NCI-H2029 (cell line): ENCODE measurements at places on chromosomes 3 and 15.

DNA sequence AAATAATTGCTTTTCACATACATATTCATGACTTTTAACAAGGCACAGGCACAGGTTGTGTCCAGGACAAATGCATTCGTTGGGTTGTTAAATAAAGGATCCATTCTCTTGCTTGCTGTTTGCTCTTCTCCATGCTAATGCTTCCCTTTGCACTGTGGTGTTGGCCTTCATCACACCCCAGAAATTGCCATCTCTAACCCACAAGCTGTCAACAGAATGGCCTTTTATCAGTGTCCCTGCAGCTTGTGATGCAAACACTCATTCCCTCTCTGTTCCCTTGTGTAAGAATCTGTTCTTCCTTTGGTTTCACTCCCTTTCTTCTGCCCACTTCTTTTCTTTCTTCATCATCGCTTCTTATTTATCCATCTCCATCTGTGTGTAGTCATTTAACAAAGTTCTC lies 72.2 kb downstream of the SLC7A14 start:
- no peak for DNase-seq

DNA sequence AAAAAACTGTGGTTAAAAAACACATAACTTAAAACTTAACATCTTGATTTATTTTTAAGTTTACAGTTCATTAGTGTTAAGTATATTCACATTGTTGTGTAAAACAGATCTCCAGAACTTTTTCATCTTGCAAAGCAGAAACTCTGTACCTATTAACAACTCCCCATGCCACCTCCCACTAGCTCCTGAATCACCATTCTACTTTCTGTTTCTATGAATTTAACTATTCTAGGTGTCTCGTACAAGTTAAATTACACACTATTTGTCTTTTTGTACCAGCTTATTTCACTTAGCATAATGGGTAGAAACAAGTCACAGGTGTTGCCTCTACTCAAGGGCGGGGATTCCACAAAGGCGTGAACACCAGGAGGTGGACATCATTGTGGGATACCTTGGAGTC lies 43.2 kb downstream of the CRTC3 start:
- DNase-seq: no peak

- no peak for DNase-seq
Measured at GRCh38 chr3:59422312-59422711, 372.5 kb upstream of the CFAP20DC start.

DNA sequence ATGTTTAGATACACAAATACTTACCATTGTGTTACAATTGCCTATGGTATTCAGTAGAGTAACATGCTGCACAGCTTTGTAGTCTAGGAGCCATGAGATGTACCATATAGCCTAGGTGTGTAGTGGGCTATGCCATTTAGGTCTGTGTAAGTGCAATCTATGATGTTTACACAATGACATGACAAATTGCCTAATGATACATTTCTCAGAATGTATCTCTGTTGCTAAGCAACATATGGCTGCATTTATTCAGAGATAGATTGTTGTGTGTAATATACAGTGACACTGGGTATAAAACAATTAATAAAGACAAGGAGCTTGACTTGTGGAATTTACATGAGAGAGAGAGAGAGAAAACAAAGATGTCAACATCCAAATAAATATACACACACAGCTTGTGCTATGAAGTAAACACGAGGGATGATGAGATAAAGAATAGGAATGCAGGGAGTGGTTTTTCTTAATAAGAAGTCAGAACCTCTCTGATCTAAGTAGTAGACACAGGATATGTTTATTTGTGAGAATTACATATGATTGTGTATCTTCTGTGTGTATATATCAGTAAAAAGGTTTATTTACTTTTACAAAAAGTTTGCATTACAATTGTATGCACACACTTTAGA lies 110.0 kb downstream of the KCNAB1 start:
- peak; percentile 7 for DNase-seq

- DNase-seq: no peak
Measured at GRCh38 chr3:50221411-50222168, 14.4 kb upstream of the GNAI2 start.

- DNase-seq: no peak
Measured at GRCh38 chr3:170128259-170128976, 53.1 kb downstream of the PHC3 start.

DNA sequence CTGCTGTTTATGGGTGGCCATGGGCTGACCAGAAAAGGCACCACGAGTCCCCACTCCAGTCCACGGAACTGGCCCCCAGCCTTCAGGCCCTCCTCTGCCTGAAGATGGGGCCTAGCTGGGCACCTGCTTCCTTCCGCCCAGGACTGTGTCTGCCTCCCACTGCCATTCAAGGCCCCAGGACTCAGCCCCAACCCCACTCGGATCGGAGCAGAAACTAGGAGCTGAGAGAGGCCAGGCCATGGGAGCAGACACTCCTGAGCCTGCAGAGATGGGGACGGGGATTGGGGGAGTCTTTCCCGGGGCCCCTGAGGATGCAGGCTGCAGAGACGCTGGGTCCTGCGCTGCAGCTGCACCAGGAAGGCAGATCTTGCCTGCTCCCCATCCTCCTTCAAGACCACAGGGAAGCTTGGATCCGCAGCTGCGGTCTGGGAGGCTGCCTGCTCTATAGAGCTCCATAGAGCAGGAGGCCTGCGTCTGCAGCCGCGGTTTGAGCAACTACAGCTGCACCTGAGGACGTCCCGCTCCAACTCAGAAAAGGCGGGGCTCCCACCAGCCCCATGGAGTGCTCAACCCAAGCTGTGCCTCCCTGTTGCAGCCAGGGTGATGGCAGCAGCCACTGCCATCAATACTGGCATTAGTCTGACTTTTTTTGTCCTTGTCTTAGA lies 383.9 kb upstream of the TMCO5A start:
- DNase-seq: no peak

DNA sequence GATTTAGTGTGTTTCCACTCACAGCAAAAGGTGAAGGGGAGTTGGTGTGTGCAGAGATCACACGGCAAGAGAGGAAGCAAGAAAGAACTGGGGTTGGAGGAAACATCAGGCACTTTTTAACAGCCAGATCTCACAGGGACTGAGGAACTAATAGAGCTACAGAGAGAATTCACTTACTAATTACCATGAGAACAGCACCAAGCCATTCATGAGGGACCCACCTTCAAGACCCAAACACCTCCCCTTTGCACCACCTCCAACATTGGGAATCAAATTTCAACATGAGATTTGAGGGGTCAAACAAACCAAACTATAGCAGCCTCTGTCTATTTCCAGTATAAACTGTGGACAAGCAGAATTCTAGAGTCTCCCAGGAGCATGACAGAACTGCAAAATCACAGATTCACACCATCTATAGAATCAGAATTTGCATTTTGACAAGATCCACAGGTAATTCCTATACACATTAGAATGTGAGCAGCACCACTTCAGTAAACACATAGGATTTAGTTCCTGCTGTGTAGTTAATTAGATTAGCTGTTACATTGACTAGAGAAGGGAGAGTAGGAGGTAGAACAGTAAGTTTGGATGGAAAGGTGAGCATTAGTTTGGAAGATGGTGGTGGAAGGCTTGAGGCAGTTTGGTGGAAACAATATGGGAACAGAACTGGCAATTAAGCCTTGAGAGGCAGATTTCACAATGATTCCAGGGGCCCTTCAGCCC lies 311.7 kb downstream of the NSUN3 start:
- DNase-seq: no peak

- no peak for DNase-seq
Measured at GRCh38 chr3:172437713-172438112, 10.5 kb downstream of the GHSR start.

DNA sequence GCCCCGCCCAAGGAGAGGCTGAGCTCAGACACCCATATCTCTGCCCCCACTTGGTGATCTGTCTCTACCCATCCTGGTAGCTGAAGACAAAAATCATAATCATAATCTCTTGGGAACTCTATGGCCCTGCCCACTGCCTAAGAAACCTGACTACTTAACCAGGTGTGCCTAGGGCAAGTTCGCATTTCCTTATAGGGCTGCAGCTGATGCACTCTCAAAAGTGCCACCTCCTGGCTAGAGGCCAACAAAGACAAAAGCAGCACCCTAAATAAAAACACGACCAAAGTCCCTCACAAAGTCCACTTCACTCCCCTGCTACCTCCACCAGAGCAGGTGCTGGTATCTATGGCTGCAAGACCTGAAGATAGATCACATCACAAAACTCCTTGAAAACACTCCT lies 250.4 kb upstream of the SLITRK3 start:
- DNase-seq: no peak

DNA sequence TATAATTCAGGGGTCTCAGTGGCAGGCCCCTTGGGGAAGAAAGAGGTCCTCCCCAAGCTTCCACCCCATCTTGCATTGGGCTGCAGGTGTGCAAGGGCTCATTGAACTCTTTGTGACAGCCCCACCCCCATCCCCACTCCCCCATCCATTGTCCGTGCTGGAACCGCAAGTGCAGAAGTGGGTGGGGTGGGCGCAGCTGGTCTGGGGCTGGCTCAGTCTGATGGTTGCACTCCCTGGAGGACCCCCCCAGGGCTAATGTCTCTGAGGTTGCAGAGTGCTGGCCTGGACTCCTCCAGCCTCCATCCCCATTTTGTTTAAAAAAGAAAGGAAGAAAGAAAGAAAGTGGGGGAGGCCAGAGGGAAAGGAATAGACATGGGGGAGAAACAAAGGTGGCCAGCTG lies 42.3 kb upstream of the ARL8B start:
- no peak for DNase-seq

DNA sequence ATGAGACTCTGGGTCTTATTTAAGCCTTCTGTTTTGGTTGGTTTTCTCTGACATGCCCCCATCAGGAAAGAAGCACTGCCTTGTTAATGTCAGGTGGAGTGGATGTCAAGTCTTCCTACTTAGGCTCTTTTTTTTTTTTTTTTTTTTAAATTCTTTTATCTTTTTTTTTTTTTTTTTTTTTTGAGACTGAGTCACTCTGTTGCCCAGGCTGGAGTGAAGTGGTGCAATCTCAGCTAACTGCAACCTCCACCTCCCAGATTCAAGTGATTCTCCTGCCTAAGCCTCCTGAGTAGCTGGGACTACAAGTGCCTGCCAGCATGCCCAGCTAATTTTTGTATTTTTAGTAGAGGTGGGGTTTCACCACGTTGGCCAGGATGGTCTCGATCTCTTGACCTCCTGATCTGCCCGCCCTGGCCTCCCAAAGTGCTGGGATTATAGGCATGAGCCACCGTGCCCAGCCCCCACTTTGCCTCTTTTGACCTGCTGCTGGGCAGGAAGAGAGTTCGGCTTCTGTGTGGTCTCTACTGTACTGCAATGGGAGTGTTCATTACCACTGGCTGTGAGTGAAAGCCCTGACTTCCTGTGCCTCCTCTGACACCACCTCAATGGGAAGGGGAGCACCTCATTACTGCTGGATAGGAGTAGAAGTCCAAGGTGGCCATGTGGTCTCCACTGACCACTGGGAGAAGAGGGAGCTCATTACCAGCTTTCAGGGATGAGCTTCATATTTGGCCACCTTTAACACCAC lies 10.9 kb downstream of the CTDSPL start:
- no peak for DNase-seq

GRCh38 chr3:24683090-24683489 lies 188.4 kb upstream of the THRB start:
- no peak for DNase-seq

DNA sequence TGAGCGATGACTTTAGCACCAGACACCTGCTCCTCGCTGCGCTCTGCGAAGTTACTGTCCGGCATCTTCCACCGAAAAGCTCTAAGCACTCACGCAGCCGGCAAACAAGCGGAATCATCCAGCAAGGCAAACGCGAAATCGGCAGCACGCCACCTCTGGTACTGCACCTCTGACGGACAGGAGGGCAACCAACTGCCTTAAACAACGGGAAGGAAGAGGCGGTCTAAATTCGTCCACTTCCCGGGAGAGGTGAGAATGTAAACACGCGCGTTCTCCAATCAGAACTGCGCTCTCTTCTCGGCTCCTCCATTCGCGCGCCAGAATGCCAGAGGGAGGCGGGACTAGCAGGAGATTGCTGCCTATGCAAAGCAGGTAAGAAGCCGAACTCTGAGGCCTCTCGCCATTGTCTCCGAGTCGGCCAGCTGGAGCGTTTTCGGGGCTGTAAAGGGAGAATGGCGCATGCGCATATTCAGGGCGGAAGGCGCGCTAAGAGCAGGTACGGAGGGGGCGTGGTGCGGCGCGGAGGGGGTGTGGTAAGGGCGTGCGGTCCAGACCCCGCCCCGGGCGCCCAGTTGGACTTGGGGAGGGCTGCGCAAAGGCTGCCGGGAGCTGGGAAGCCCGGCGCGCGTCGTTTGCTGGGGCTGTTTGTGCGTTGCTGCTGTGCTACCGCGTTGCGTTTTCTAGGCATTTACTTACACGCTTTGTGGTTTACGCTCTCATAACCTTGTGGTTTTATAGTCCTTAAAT lies at the start of the genes BTD and HACL1:
TSS of gene BTD (plus strand) at position 347 of the 747 bp plus-strand sequence. CDS start 33,695 bp downstream, outside the sequence.
TSS of gene HACL1 (minus strand) at position 171 of the 747 bp plus-strand sequence. CDS start at position 65, 106 bp downstream.
- no peak for DNase-seq

DNA sequence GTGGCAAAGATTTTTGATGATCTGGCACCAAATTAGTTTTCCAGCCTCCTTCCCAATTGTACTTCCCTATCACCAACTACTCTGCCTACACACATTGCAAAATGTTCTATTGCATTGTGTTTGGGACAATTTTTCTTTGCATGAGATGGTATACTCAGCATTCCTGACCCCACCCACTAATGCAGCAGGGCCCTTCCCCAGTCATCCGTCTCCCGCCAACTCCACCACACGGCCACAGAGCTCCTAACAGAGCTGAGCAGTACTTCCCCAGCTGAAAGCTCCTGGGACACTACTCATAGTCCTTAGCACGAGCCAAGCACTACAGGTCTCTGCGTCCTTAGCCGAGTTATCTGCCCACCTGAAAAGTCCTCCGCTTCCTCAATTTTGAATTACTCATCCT lies 34.2 kb downstream of the TXNRD3 start:
- DNase-seq: no peak

DNA sequence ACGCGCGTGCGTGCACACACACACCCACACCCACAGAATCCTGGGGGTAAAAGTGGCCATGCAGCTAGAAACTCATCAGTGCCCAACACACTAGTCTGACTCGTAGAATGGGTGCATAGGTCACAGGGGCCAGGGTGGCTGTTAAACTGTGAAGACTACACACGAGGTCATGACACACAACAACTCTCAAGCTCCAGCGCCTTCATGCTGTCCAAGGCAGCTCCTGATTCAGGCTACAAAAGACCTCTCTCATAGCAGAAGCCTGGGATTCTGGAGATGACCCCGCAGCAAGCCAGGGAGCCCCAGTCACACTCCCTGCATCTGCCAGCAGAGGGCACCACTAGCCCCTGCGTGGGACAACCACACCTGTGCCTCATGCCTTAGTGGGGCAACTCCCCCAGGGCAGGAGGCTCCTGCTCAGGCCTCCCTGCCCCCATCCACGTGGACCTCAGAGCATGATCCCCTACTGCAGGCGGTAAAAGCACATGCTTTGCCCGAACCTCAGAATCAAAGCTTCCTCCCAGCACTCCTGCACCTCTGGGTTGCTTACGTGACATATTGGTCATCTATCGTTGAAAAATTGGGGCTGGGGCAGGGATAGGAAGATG lies 93.1 kb downstream of the LRIG1 start:
- DNase-seq: peak; percentile 15

GRCh38 chr3:133514418-133514817 lies 59.1 kb upstream of the CDV3 start:
- no peak for DNase-seq

DNA sequence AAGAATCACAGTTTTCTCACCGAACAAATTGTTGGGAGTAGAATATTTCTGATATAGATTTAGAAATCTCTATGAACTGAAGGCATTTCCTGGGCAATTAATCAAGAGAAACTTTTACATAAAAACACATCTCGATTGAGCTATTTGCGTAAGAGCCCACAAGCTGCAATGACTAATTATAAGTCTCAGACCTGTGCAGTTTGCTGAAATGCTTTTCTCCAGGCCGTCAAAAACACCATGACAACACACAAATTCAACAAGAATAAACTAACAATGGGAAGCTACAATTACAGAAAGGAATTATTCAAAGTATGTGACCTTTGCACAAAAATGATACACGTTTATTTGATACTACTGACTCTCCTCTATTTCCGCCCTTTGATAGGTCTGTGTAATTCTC lies 481.2 kb upstream of the WNT5A start:
- no peak for DNase-seq
